Stimulated activated CD4-positive, alpha-beta T cell treated with anti-CD3 and anti-CD28 coated beads, Interleukin-4, amount 100 ng/mL, for 48 hours (primary cell): ENCODE measurements at places on chromosomes 11 and 22.

DNA sequence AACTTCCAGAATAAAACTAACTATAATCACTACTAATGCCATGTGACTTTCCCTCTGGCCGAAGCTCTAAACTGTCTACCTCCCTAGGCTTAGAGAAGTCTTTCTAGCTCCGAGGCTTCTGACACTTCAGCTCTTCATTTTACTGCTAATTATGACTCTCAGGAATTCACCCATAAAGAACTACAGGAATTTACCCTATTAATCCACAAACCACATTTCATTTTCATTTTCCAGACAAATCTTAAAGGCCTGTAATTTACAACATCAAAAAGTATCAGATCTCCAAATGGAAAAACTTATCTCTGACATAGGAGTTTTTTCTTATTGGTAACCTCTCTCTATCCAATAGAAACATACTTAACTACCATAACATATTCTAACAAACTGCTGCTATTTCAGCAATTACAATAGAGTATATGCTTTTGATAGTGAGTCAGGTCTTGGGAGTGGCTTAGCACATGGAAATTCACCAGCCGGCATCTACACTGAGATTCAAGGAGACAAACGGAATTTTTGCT is 33.4 kb downstream of the MRTFA start:
- no peak for DNase-seq

GRCh38 chr22:45974498-45974897 is 2.5 kb downstream of the WNT7B start:
- DNase-seq, result no peak

GRCh38 chr22:21779444-21779843 is 43.9 kb upstream of the YPEL1 start:
- no peak for DNase-seq

- no peak for DNase-seq
Observed at GRCh38 chr11:11982975-11983374, 25.5 kb downstream of the DKK3 start.

GRCh38 chr11:120186774-120187591 is 23.8 kb upstream of the OAF start:
- DNase-seq, result no peak

DNA sequence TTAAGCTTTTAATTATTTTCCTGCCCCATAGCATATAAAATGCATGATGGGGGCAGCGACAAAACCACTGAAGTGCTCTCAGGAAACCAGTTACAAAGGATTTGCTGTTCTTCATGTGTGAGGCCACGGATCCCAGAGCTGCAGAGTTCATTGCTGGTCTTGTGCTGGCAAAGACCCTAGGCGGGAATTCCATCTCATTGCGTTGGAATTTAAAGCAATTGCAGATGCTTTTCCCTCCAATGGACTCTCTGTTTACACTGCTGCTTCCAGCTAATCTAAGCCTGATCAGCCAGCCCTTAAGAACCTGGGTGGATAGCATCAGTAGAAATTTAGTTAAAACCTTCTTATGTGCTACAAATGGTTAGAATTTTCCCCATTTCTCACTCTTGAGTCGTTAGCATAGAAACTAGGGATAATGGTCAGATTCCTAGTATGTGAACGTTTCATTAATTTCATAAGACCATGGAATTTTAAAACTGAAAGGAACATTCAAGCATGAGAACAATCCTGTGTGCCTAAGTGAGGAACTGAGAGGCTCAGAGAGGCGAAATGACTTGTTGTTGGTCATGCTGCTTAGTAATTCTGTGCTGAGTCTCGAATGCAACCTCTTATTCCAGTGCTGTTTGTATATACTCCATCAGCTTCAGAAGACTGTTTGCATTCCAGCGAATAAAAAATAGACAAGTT is 36.1 kb upstream of the ADSL start:
- DNase-seq, result no peak

DNA sequence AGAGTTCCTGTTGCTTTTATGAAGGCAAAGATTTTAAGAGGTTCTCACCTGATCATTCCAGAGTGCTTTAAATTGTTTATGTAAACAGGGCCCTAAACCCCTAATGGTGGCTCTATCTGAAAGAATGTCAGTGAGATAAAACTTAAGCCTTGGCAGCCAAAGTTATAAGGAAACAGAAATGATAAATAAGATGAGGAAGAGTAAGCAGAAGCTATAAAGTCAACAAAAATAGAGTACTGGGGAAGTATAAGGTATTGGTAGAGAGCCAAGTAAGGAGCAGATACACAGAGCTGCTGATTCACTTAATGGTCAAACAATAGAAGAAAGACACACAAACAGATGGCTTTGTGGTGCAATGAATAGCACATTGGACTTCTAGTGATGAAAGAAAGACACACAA is 37.9 kb downstream of the TMPRSS5 start:
- DNase-seq, result no peak

DNA sequence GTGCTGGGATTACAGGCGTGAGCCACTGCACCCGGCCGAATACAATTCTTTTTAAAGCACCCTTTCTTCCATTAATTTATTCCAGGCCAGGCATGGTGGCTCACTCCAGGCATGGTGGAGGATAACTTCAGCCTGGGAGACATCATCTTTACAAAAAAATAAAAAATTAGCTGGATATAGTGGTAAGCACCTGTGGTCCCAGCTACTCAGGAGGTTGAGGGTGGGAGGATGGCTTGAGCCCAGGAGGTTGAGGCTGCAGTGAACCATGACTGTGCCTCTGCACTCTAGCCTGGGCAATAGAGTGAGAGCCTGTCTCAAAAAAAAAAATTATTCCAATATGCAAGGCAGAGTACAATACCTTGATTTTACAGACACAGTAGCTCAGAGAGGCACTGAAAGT is 11.4 kb downstream of the TAGLN start:
- DNase-seq, result no peak

DNA sequence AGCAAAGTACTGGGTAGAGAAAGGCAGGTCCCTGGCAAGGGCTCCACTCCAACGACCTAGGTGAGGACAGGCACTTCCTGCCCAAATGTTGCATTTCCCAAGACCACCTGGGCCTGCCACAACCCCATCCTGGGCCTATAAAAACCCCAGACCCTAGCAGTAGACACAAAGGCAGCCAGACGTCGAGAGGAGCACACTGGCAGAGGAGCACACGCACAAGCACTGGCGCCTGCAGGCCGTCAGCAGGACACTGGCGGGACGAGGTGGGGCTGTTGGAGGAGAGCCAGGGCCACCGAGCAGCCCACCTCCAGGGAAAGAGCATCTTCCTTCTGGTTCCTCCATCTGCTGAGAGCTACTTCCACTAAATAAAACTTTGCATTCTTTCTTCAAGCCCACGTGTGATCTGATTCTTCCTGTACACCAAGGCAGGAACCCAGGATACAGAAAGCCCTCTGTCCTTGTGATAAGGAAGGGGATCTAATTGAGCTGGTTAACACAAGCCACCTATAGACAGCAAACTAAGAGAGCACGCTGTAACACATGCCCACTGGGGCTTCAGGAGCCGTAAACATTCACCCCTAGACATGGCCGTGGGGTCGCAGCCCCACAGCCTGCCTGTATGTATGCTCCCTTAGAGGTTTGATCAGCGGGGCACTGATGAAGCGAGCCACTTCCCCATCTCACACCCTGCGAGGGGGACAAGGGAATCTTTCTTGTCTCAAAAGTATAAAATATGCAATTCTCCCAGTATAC is 89.7 kb upstream of the MTMR2 start:
- no peak for DNase-seq

- no peak for DNase-seq
Observed at GRCh38 chr11:69880826-69881445, 61.7 kb upstream of the FGF3 start.

- DNase-seq, result no peak
Observed at GRCh38 chr11:93288079-93288478, 42.5 kb upstream of the DEUP1 start.

DNA sequence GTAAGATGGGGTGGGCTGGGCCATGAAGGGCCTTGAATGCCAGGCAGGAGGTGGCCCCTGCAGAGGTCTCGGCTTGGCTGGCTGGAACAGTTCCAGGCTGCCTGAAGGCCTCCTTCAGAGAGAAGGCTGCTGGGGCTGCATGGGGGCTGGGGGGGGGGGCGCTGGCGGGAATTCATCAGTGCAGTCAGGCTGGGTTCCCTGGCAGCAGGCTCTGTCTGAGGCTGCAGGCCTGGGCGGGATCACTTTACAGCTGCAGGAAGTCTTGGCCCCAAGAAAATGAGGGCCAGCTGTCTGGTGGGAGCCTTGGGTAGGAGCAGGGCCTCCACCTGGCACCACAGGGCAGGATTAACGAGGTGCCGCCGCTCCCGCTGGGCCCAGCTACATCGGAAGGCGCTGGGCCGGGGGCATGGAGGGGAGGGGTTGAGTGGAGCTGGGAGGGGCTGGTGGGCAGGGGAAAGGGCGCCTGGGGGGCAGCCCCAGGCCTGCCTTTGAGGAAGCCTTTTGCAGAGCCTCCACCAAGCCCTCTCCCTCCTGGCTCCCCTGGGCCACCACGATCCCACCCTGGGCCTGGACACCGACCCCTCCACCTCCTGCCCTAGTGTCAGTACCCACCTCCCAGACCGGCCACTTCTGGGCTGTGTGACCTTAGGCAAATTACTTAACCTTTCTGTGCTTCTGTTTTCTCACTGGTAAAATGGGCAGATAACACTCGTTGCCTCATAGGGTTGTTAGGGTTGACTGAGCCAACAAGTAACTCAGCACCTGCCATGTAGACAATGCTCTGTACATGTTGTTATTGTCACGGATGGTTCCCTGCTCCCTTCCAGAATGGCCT is 31.0 kb upstream of the HMOX1 start:
- no peak for DNase-seq

DNA sequence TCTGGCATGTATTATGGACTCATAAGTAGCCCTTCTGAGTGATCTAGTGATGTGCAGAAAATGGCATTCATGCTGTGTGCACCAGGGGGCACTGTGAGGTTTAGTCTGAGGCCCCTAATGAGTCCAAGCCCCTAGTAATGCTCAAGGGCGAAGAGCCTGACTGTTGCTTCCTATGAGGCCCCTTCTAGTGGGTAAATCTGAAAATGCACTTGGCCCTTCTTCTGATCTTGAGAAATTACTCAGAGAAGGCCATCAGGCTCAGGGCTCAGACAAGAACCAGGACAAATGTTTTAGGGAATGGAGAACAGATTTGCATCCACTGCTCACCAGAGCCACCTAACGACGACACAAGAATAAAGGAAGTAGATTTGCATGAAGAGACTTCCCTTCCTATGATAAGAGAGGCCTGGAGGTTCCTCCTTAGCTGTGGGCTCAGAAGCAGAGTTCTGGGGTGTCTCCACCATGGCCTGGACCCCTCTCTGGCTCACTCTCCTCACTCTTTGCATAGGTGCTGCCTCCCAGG is 75.8 kb downstream of the GGTLC2 start:
- peak; percentile 30 for DNase-seq
